ENCODE measurements at places on chromosomes 13 and 19.

- DNase-seq = no peak
Measured at GRCh38 chr19:1945899-1946298, 4.9 kb downstream of the CSNK1G2 start.

DNA sequence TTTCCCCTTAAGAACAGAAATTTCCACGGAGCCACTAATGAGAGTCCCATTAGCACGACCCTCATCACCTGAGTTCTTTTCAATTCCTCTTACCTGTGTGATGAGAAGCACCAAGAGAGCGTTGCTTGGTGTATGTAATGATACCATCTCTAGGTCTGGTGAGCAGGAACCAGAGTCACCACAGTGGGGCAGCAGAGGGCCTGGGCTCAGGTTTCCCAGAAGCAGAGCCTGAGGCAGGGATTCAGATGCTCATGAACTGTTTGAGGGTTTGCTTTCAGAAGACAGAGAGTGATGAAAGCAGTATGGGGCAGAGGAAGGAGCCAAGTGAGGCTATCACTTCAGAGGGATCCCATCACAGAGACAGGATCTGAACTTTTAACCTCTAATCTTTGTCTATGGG lies 3.1 kb upstream of the PTPRH start:
- no peak for DNase-seq

GRCh38 chr13:59259165-59260000 lies 904.3 kb downstream of the DIAPH3 start:
- no peak for DNase-seq

DNA sequence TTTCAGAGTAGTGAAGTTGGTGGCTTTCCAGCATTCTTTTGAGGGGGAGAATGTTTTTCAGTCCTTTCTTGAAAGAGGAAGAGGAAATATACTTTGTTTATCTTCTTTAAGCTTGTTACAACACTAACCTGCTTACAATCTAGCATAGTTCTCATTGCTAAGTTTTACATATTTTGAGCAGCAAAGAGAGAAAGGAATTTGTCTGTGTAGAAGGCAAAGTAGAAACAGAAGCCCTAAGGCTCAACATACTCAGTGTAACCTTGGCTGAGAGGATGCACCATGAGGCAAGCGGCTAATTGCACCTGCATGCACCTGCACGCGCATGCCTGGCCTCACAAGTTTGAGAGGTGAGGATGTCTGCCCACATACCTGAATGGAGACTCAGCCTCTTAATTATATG lies 2.2 kb downstream of the FRY start:
- DNase-seq = no peak

GRCh38 chr19:17020385-17020784 lies 6.2 kb downstream of the CPAMD8 start:
- DNase-seq = no peak

- no peak for DNase-seq
Measured at GRCh38 chr19:1172353-1173158, 1.5 kb downstream of the SBNO2 start.

DNA sequence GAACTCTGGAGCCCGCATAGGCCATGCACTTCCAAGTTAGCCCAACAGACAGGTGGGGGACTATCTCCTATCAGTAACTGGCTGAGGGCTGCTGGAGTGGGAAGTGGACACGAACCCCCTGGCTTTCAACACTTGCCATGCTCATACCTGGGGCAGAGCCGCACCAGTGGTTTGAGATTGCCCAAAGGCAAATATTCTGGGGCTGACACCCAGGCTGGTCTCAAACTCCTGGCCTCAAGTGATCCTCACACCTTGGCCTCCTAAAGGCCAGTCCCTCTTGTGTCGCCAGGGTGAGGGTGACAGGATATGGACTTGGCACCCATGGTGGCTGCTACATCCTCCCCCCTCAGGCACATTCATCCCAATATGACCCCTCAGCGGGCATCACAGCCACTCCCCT lies 13.1 kb downstream of the NFKBID start:
- no peak for DNase-seq

GRCh38 chr13:34751044-34751443 lies 191.0 kb upstream of the NBEA start:
- no peak for DNase-seq

DNA sequence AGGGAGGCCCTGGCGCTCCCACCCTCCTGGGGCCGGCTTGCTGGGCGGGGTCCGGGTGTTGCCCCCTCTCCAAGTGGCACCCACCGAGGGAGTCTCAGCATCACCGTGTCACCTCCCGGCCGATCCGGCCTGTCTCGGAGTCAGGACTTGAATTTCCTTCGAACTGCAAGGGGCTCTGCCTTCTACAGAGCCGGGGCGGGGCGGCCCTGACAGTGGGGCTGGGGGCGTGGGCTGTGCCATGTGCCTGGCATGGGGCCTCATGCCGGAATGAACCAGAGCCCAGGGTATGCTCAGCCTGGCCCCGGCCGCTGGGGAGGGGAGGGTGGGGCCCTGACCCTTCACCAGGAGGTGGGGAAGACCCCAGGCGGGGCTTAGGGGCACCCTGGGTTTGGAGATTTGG lies 47.0 kb upstream of the TCF3 start:
- no peak for DNase-seq

GRCh38 chr13:112969692-112970338 lies 801 bp downstream of the MCF2L start:
- DNase-seq = no peak

DNA sequence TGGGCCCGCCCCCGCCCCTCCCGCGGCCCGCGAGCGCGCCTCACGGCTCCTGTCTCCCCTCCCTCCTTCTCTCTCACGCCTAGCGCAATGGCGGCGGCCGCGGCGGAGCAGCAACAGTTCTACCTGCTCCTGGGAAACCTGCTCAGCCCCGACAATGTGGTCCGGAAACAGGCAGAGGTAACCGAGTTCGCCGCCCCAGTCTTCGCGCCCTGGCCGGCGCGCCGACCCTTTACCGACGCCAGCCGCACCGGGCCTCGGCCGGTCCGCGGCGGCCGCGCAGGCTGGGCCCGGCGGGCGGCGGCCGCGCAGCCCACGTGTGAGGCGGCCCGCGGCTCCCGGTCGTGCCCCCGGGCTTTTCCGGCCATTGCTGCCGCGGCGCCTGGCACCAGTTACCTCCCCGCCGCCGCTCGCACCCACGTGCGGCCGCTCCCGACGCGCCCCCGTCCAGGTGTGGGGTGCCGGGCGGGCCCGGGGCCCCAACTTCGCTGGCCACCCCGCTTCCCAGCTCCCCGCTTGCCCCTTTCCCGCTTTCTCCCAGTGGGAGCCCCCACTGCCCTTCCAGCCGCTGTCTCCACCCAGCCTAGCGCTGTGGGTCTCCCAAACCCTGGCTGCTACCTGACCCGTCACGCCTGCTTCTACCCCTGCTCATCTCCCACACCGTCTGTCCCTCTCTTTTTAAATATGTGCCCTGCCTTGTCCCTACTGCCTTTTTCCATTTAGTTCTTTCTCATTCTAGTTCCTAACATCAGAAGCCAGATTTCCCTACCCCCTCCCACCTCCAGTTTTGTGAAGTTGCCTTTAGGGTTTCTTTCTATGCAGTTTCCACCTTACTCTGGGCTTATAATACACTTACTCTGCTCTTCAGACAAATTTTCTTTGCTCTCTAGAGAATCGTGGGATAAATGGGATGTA lies 23.4 kb downstream of the IPO5 start:
- no peak for DNase-seq

DNA sequence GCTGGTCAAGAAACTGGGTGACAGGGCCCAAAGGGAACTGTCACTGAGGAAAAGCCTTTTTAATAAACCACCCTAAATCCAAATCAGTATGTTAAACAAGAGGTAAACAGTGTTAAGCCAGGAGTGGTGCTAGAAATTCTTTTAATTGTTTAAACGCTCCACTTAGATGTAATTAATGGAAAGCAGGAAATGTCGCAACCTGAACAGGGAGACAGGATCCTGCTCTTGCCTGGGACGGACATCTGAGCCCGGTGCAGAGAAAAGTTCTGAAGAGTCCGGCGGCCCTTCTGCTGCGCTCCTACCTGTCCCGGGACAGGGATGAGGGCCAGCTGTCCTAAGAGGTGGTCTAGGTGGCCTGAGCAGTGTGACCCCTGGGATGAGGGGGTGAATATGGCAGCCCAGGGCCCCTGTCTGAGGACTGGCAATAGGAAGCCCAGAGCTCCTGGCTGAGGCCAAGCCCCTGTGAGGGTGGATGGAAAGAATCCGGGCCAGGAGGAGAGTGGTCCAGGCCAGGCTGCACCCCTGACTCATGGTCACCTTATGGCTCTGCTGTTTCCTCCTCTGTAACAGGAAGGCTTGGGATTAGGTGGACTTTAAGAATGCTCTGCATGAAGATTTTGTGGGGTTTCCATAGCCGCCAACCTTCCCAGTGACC lies 112.8 kb upstream of the GJB6 start:
- DNase-seq = no peak

- DNase-seq = no peak
Measured at GRCh38 chr13:112867301-112867711, 101.7 kb upstream of the MCF2L start.

- DNase-seq = no peak
Measured at GRCh38 chr19:55261671-55262126, 2.9 kb upstream of the PPP6R1 start.

GRCh38 chr13:34428911-34429310 lies 513.2 kb upstream of the NBEA start:
- no peak for DNase-seq

- no peak for DNase-seq
Measured at GRCh38 chr13:85283408-85283807, 515.8 kb downstream of the SLITRK6 start.

DNA sequence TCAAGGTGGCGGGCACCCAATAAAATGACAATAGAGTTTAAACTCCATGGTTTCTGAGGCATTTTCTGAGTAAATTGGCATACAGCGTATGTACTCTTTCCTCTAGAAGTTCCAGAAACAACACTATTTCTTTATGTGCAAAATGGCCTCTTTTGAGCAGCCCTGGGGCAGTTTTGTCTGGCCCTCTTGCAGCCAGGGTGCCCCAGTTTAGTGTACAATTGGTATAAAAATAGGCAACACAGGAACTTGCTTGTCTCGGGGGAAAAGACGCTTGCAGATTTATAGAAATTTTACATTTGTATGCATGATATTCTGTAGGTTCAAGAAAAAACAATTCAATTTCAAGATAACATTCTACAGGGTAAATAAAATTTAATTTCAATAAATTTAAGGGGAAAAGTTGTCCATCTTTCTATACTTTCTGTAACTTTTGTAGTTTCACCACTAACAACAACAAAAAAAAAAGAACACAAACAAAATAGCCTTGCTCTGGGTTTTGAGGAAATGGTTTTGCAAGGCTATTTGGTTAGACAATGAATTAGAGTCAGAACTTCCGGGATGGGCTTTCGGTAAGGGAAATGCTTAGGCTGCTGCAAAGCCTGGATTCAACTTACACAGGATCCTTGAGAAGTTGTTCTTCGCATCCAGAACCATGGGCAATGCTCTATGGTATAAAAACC lies 45.3 kb downstream of the LRCH1 start:
- no peak for DNase-seq

GRCh38 chr13:97328222-97328790 lies 105.7 kb upstream of the RAP2A start:
- no peak for DNase-seq

- DNase-seq = no peak
Measured at GRCh38 chr19:5624741-5625278, 1.9 kb downstream of the SAFB start.

- DNase-seq = no peak
Measured at GRCh38 chr13:31224963-31225559, 25.3 kb downstream of the B3GLCT start.

DNA sequence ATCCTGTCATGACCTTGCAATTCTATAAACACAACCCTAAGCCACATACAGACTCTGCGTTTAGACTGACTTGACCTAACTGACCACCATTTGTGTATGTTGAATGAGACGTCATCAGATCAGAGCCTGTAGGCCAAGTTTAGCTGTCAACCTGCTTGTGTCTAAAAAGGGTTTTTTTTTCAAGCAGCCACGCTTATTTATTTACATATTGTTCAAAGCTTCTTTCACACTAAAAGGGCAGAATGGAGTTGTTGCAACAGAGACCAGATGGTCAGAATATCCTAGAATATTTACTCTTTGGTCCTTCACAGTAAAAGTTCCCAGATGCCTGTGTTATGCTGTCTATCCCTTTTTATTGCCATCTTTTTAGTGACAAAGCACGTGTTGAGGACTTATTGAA lies 307.7 kb upstream of the SLC10A2 start:
- no peak for DNase-seq

- no peak for DNase-seq
Measured at GRCh38 chr19:34475975-34476594, 5.5 kb upstream of the WTIP start.

- DNase-seq = no peak
Measured at GRCh38 chr13:113178070-113178895, 19.8 kb downstream of the PROZ start.

DNA sequence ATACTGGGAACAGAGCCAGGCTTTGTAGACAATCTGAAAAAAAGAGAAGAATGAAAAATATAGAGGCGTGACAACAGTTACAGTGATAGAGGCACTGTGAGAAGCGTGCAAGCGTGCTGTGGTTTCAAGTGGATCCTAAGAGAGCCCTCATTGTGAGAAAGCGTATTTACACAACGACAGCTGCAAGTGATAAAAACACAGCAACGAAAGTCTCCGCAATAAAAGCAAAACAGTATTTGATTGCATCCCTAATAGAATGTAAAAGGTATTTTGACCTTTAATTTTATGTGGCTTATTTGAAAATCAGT lies 642.7 kb upstream of the ARGLU1 start:
- DNase-seq = no peak

- DNase-seq = no peak
Measured at GRCh38 chr13:51829568-51829899, 15.4 kb downstream of the TMEM272 start.

- DNase-seq = no peak
Measured at GRCh38 chr13:90956031-90956430, 391.5 kb upstream of the MIR17HG start.

- no peak for DNase-seq
Measured at GRCh38 chr19:6032827-6033226, 54.9 kb upstream of the RANBP3 start.

- DNase-seq = peak; percentile 20
Measured at GRCh38 chr19:17075864-17076542, 426 bp downstream of the MYO9B start.

- DNase-seq = no peak
Measured at GRCh38 chr13:96963786-96964475, 30.3 kb downstream of the OXGR1 start.

DNA sequence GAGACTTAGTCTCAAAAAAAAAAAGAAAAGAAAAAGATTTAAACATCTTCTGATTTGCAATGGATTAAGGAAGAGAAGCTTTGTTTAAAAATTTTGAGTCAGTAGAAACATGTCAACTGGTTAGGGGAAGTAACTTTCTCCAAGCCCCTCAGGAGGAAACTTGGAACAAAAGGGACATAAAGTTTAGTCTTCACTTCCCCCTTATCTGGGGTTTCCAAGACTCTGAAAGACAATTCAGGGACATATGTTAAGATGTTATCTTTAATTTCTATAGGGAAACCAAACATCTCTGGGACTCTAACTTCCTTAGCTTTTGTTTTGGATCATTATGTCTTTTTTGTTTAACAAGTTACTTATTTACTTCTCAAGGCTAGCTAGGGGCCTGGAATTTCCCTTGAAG lies 20.1 kb upstream of the MRI1 start:
- DNase-seq = no peak

DNA sequence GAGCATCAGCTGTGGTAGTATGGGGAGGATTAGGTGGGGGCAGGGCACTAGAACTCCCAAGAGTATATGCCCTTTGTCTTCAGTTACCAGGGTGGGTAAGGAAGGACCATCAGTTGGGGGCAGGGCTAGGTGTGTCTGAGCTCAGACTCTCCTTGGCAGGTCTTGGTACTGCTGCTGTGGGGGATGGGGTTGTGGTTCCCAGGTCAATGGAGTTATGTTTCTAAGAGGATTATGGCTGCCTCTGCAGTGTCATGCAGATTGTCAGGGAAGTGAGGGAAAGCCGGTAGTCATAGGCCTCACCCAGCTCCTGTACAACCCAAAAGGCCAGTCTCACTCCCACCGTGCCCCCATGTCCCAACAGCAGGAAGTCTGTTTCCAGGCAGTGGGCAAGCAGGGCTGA lies 8.8 kb upstream of the ZNF578 start:
- no peak for DNase-seq

All from stimulated activated CD4-positive, alpha-beta T cell treated with anti-CD3 and anti-CD28 coated beads, TNF-alpha, amount 100 ng/mL, for 4 hours (primary cell).